ENCODE measurements at places on chromosomes 2 and 18.

DNA sequence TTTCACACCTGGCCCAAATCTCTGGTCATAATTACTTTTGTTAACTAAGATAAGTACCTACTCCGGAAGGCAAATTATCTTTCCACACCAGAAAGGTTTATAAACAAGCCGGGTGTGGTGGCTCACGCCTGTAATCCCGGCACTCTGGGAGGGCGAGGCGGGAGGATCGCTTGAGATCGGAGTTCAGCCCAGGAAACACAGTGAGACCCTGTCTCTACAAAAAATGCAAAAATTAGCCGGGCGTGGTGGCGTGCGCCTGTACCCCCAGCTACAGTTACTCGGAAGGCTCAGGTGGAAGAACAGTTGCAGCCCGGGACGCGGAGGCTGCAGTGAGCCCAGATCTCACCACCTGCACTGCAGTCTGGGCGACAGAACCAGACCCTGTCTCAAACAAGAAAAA is 2.1 kb downstream of the PUM2 start:
- no peak for DNase-seq

GRCh38 chr2:110983133-110983532 is 137.6 kb upstream of the BCL2L11 start:
- no peak for DNase-seq

DNA sequence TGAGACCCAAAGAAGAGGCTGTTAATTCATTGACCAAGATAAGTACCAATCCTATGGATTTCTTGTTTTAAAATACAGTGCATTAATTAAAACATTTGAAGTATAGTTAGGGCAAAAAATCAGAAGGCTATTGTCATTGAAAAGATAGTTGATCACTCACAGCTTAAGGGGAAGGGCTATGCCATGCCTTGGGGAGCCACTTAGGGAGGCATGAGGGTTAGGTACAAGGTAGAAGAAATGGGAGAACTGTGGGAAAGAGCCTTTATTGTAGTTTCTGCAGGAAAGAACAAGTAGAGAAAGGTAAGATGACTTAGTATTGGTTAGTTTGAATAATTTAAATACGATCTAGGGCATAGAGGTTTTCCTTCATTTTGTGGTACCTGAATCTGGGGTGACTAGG is 1285.5 kb upstream of the TMEFF2 start:
- no peak for DNase-seq

GRCh38 chr2:189566046-189566445 is 14.5 kb downstream of the SLC40A1 start:
- no peak for DNase-seq

GRCh38 chr2:235504441-235505180 is 10.8 kb downstream of the AGAP1 start:
- DNase-seq = no peak

- DNase-seq = no peak
Measured at GRCh38 chr18:57624988-57625387, 3.4 kb upstream of the NARS1 start.

DNA sequence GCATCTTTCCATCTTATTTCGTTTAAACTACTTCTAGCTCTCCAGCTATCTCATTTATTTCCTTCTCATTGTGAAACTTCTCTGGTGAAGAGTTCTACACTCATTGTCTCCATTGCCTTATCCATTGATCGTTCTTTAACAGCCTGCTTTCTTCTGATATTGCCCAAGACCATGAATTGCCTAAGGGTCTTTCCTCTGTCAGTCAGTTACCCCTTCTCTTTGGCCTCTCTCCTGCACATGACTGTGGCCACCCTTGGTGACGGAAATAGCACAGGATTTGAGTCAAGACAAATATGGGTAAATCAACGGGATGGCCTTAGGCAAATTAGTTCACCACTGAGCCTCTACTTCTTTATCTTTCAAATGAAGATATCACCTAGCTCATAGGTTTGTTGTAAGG is 26.6 kb downstream of the NHEJ1 start:
- DNase-seq = no peak

GRCh38 chr2:21361384-21361783 is 237.6 kb downstream of the TDRD15 start:
- DNase-seq = no peak

- no peak for DNase-seq
Measured at GRCh38 chr2:178827739-178828485, 20.7 kb upstream of the TTN start.

DNA sequence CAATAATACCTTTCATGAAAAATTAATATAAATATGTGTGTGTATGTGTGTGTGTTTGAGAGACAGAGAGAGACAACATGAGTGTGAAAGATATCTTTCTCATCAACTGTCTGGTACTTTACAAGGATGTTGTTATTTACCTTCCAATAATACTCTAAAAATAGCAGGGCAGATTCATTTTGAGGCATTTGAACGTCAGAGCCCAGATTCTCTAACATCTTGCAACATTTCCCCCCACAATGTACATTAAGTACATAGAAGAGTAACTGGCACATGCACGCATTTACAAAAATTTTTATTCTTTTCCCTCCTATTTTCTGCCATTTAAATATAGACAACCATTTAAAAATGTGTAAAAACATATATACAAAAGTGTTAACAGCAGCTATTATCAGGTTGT is 100.9 kb downstream of the PID1 start:
- no peak for DNase-seq

DNA sequence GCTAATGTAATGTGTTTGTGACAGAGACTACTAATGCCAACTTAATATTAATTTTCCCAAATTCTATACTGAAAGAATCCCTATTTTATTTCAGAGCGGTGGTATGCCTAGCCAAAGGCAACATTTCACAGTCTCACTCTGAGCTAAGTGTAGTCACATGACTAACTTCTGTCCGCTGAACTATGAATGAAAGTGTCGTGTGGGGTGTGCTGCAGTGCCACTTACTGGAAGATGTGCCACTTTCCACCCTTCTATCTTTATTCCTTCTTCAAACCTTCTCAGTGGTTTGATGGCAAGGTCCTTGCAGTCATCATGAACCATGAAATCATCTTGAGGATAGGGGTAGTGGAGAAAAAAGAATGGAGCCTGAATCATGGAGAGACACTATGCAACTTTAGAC is 47.3 kb upstream of the C1D start:
- no peak for DNase-seq

GRCh38 chr2:11356764-11357163 is 12.3 kb upstream of the ROCK2 start:
- no peak for DNase-seq

DNA sequence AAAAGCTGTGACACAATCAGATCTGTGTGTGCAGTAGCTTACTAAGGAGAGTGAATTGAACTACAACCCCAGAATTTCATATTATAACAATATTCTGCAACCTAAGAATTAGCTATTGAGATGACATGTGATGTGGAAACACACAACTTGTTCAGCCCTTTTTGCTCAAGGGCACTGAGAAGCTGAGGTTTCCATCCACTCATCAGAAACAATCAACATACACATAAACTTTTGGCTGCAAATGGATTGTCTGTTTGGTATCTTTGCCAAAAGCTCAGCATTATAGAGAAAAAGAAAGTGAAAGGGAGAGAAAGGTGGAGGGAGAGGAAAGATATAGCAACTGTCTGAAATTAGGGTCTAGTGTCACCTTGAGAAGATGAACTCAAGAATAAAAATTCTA is 117.2 kb upstream of the KLF7 start:
- no peak for DNase-seq

- DNase-seq = no peak
Measured at GRCh38 chr2:43178602-43179542, 47.5 kb downstream of the ZFP36L2 start.

DNA sequence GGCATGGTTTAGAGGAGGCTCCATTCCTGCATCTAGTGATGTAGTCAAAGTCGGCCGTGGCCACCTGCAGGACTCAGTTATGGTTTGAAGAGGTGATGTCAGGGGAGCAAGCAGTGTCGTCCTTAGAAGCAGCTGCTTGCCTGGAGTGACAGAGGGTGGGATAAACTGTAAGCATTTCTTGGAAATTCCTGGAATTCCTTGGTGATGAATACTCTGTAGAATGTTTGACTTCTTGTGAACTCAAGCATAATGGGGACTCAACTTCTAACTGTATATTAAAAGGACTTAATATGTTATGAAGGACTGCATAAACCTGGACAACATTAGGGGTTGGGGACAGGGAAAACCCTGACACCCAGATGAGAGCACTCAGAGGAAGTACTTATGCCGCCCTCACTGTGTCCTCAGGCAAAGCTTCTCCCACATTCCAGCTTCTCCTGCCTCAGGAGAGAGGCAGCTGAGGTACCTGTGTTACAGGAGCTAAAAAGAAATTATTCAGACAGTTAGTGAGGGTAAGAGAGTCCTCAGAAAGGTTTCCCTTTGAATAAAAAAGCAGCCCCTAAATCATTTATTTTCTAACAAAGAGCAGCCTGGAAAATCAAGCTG is 459.9 kb upstream of the CELF4 start:
- no peak for DNase-seq

- DNase-seq = no peak
Measured at GRCh38 chr2:12884713-12885282, 168.1 kb downstream of the TRIB2 start.

- no peak for DNase-seq
Measured at GRCh38 chr2:20381457-20381856, 30.8 kb upstream of the PUM2 start.

DNA sequence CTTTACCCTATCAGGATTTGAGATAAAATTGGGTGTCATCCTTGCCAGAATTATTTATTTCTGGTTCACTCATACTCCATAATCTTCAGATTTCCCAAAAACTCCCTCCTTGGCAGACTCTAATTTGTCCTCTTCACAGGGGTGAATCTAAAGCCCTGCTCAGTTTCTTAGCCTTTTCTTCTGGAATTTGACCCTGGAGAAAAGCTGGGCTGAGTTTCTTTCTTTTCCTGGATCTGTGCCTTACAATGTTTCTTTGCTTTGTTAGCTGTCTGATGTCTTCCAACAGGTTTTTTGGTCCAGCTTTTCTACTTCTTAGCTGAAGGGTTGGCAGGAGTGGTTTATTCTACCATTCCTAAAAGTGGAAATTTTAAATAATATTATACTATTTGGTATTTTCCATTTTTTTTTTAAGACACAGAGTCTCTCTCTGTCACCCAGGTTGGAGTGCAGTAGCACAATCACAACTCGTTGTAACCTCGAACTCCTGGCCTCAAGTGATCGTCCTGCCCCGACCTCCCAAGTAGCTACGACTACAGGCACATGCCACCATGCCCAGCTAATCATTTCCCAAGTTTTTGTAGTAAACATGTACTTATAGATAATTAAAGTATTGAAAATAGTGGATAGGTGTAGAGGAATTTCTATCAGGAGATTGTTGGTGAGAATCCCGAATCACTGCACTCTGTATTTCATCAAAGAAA is 138.4 kb upstream of the TWIST2 start:
- no peak for DNase-seq

- no peak for DNase-seq
Measured at GRCh38 chr18:25737710-25738311, 352.6 kb downstream of the SS18 start.

DNA sequence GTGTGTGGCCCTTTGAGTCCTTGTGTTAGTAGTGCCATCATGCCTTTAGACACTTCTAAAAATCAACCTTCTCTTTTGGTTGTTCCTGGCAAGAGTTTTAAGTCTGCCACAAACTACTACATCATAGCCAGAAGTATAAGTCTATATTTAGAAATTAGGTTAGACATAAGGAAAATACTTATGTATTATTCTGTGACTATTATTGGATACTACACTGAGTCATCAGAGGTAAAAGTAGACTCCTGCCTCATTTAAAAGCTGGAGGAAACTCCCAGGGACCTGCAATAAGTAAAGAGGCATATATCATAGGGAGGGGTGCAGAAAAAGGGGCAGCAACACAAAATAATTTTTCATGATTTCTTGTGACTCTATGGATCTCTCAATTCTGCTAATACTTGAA is 99.4 kb upstream of the OSR1 start:
- no peak for DNase-seq

GRCh38 chr2:557635-558301 is 119.4 kb downstream of the TMEM18 start:
- no peak for DNase-seq

DNA sequence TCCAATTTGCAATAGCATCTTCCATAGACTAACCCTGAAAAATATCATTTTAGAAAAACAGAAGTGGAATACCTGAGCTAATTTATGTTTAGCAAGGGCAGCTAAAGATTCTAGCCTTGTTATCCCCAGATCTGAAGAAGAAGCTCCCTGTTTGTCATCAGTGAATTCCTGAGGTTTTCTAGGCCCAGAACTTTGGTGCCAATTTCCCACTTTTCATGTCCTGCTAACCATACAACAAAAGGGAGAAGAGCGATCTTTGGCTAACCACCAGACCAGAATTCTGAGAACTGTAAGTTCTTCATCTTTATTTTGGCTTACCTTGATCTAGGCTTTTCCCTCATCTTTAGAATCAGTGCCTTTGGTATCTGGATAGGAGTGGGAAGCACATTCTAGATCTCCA is 51.3 kb upstream of the RASGRP3 start:
- no peak for DNase-seq

- no peak for DNase-seq
Measured at GRCh38 chr2:240930631-240931318, 24.6 kb downstream of the CROCC2 start.

DNA sequence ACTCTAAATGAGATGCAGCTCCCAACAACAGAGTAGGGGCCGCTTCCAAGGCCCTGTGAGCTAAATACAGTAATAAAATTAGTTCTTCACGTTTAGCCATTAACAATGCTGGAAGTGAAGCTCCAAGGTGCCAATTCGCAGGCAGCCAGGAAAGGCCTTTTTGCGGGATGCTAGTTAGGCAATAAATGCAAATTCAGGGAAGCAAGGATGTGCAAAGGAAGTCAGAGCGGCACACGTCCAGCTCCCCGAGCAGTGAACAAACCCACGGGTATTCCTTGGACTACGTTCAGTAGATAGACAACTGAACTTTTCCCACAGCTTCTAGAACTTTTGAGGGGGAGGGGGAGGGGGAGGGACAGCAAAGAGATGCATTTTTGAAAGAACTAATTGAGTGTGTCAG is 6.9 kb downstream of the ZNF516 start:
- DNase-seq = no peak

DNA sequence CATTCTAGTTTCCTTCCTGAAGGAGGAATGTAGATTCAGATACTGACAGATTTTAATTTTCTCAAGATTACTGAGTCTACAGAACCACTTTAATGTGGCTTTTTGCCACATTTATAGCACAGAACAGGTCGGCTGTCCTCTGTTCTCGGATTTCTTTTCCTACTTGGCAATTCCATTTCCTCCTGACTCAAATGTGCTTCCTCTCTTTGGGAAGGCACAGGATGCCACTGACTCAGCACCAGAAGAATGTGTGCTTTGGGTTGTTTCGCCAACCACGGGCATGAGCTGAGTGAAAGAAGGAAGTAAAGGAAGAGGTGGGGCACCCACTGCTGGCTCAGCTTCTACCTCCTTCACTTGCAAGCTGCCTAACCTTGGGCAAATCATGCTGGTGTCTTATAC is 970.6 kb upstream of the ACVR2A start:
- DNase-seq = no peak

- no peak for DNase-seq
Measured at GRCh38 chr2:226185616-226186211, 613.9 kb downstream of the IRS1 start.

GRCh38 chr2:208300847-208301618 is 35.0 kb downstream of the PIKFYVE start:
- no peak for DNase-seq
